ENCODE measurements at places on chromosomes 6 and 20. TPM values are rescaled to one million over a fixed set of nuclear protein-coding genes. Genes with fewer than 3 reads are reported as not detected.

The HLA-DOA gene
- total RNA-seq: 1.0 TPM

The ENTPD6 gene
- 27.0 TPM for total RNA-seq

The SLC17A3 gene
- total RNA-seq: 0.22 TPM

The C20orf144 gene
- not detected for total RNA-seq

The SIRPD gene
- total RNA-seq: not detected

The HLA-DOB gene
- not detected for total RNA-seq

The SLC24A3 gene
- total RNA-seq: 6.8 TPM

The MDFI gene
- not detected for total RNA-seq

The TINAG gene
- total RNA-seq: 0.36 TPM

The LY6G6C gene
- total RNA-seq: not detected

The ADRM1 gene
- 389 TPM for total RNA-seq

The KCNK16 gene
- total RNA-seq: not detected

The MYT1 gene
- total RNA-seq: not detected

The RAET1G gene
- not detected for total RNA-seq

The PDE7B gene
- total RNA-seq: 3.6 TPM

The HTR1E gene
- not detected for total RNA-seq

The TTLL9 gene
- not detected for total RNA-seq
